ENCODE measurements at places on chromosomes 5 and 9.

DNA sequence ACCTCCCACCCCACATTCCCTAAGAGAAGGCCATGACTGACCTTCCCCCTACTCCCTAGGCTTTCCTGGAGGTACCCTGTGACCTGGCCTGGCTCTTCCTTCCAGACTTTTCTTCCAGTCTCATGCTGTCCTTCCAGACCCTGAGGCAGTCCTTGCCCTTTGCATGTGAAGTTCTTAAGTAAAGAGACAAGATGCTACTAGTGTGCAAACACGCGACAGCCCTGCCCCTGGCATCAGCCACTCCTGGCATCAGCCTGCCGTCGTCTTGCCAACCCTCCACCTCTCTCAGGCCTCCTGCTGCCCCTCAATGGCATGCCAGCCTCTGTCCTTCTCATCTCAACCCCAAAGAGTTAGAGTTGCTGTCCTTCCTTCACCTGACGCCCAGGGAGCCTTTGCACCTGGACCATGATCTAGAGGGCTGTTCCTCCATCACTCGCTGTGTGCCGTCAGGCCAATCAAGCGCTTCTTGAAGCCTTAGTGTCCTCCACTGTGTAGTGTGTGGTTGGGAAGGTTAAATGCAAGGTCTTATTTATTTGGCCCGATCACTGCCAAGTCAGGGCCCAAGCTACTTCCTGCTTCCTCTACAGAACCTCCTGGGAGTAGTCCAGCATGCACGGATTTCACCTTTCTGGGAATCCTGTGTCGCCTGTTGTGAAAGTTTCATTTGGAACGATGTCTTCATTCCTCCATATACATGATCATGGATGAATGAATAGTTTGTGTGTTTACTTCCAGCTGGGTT lies 61.9 kb downstream of the WWC1 start:
- no peak for DNase-seq

DNA sequence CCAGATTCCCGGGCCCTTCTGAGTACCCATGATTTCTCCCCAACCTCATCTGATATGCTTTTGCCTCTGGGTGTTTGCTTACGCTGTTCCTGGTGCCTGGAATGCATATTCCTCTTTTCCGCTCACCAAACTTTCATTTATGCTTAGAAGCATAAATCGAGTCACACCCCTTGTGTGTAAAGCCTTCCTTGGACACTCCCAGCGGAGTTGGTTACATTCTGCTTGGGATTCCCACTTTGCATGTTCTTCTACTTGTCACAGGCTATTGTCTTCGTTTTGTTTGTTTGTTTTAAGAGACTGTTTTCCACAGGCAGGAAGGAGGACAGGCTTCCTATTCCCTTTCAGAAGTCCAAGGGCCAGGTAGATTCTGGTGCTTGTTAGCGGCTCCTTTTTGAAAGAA lies 76.5 kb downstream of the SEC61B start:
- DNase-seq = no peak

GRCh38 chr9:28378231-28378630 lies 805.0 kb upstream of the C9orf72 start:
- DNase-seq = no peak

- no peak for DNase-seq
Observed at GRCh38 chr5:42985129-42986037, 54.7 kb downstream of the ANXA2R start.

DNA sequence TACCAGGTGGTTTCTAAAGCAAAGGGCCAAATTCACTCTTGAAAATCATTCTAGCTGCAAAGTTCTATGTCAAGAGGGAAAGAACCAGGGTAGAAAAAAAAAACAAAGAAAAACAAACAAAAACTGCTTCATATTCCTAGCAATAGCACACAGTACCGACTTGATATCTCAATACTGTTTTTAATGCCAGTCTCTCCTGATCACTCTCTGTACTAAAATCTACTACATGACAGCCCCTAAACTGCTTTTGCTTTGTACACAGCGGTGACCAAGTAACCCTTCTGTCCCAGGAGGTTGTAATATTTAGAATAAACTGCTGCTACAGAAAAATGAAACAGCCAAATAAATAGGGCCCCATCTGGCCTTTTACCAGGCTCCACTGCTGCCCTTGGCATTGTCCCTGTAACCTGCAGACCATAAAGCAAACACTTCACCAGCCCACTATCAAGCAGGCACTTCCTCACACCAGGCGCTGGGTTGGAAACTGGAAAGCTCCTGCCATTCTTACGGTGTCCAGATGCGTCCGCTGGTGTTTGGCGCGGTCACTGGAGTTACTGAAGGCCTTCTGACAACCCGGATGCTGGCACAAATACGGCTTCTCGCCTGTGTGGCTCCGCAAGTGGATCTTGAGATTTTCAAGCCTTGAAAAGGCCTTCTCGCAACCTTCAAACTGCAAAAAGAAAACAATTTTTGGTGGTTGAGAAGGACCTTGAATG lies 363.2 kb downstream of the GLIS3 start:
- peak; percentile 57 for DNase-seq

GRCh38 chr5:139652788-139653241 lies 4.7 kb downstream of the CXXC5 start:
- DNase-seq = no peak

DNA sequence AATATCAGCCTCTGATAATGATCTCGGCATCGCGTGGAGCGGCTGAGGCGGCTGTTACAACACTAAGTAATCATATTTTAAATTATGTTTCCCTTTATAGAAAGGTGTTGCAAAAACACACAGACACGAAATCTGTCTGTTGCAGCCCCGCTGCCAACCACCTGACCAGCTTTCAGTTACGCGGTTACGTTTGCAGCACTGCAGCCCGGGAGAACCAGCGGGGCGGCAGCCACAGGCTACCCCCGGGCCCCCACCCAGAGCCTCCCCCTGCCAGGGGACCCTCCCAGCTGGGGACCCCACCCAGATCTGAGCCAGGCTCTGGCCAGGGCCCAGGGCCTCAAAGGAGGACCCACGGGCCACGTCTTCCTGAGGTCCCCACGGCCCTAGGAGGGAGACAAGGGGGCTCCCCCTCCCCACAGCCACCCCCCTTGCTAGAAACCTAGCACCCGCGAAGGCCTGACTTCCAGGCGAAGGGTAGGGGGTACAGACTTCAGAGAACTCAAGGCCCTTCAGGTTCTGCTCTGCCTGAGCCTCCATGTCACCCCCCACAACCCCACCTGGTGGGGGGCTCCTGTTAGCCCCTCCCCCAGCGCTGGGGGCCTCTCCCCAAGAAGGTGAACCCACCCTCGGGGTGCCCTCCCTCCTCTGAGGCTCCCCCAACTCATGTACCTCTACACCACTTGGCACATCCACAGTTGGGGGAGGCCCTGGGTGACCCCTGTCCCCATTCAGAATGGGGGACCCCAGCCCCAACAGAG lies 6.0 kb downstream of the NACC2 start:
- DNase-seq = peak; percentile 66

DNA sequence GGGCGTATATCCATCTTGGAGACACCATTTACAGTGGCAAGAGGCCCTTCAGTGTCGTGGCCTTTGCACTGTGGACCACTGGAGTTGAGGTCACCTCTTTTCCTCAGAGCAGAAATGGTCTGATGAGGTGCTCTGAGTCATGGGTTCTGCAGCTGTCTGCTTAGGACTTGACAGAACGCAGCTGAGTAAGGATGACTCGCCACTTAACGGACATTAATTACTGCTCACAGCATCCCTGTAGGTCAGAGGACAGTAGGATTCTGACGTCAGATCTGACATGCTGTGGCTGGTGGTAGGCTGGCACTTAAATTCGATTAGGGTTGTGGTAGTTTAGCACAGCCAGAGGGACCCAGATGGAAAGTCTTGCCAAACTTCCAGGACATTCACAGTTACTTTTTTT lies 479.4 kb downstream of the DMAC1 start:
- DNase-seq = no peak

- DNase-seq = peak; percentile 58
Observed at GRCh38 chr9:129414377-129414992, 206.4 kb downstream of the C9orf50 start.
